T1000 (cell line): ENCODE measurements at places on chromosomes 13 and 19.
A peak's percentile ranks its signal among the peaks of the same experiment; 100 is the strongest.

DNA sequence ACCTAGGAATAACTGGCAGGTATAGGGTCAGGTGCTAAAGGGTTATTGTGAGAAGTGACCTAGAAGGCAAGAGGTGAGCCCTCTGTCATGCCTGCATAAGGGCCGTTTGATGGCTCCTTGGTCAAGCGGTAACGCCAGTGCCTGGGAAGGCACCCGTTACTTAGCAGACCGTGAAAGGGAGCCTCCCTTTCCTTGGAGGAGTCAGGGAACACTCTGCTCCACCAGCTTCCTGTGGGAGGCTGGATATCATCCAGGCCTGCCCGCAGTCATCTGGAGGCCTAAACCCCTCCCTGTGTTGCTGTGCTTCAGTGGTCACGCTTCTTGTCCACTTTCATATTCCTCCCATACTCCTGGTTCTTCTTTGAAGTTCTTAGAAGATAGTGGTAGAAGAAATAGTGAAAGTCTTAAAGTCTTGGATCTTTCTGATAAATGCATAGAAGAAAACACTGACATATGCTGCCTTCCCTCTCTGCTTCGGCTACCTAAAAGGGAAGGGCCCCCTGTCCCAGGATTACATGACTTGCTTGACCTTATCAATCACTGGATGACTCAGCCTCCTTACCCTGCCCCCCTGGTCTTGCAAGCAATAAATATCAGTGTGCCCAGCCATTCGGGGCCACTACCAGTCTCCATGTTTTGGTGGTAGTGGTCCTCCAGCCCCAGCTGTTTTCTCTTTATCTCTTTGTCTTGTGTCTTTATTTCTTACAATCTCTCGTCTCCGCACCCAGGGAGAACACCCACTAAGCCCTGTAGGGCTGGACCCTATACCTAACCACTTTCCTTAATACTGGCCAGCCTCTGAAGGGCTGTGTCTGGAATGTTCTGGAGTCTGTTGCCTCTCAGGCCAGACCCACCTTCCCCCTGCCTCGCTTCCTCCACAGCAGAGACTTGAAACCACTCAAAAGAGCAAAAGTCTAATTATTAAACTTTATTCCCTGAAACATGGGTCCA lies 16.1 kb upstream of the ABCC4 start:
- DNase-seq = no peak

GRCh38 chr19:32363175-32363574 lies 17.8 kb downstream of the ZNF507 start:
- no peak for DNase-seq

DNA sequence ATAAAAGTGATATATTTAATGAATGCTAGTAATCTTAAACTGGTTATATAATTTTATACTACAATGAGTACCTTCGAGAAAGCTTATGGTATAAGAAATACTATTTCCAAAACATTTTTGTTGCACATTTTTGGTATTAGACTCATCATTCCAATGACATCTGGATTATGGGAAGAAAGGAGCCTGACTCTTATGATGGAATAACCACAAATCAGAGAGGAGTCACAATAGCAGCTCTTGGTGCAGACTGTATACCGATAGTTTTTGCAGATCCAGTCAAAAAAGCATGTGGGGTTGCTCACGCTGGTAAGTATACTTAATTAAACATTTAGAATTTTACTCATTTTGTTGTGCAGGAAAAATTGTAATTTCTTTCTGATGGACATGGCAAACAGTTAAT lies 3.9 kb downstream of the LACC1 start:
- DNase-seq = no peak

GRCh38 chr19:1269478-1270212 lies 513 bp downstream of the CIRBP start:
- DNase-seq = peak; percentile 90

DNA sequence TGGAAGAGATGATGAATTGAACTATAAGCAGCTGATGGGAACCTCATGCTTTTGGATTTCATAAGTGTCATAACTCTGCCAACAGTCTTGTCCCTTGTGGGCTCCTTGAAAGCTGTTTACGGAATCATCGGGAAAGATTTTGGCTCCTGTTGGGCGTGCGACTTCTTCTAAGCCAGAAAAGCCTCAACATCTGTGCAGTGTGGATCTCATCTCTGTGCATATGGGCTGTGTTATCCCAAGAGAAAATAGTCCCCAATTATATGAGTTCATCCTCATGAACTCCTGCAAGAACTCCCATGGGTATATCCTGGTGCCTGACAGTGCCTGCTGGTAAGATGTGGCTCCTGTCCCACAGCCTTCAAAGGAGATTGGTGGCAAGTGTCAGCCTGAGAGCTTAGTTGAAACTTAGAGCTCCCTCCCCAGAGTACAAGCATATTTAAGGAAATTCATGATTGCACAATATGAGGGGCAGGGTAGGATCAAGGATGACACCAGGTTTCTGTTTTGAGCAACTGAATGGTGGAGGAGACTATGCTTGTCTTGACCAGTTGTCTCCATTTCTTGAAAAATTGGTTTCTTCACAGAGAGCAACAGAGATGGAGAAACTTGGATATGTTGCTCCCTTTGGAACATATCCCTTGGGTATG lies 243.5 kb downstream of the ITGBL1 start:
- DNase-seq = no peak

DNA sequence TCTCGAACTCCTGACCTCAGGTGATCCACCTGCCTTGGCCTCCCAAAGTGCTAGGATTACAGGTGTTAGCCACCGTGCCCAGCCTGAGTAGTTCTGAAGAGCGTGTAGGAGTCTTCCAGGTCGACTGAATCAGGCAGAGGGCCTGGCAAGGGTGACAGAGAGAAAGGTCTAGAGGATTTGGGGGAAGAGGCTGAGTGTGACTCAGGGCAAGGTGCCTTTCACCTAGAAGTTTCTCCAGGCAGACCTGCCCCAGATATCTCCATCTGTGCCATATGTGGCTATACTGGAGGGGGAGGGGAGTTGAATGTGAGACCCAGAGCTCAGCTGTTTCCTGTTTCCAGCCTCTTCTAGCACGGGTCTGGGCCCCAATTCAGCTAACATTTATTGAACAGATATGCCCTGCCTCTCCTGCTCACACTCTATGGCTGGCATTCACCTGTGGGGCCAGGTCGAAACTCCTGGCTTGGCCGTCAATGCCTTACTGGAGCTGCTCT lies 1.3 kb downstream of the CCDC159 start:
- no peak for DNase-seq

GRCh38 chr19:3442487-3443071 lies 37.7 kb downstream of the SMIM24 start:
- DNase-seq = no peak

GRCh38 chr13:25375727-25376358 lies 4.1 kb downstream of the ATP8A2 start:
- DNase-seq = no peak

- DNase-seq = no peak
Measured at GRCh38 chr13:46404733-46405100, 17.7 kb upstream of the RUBCNL start.

DNA sequence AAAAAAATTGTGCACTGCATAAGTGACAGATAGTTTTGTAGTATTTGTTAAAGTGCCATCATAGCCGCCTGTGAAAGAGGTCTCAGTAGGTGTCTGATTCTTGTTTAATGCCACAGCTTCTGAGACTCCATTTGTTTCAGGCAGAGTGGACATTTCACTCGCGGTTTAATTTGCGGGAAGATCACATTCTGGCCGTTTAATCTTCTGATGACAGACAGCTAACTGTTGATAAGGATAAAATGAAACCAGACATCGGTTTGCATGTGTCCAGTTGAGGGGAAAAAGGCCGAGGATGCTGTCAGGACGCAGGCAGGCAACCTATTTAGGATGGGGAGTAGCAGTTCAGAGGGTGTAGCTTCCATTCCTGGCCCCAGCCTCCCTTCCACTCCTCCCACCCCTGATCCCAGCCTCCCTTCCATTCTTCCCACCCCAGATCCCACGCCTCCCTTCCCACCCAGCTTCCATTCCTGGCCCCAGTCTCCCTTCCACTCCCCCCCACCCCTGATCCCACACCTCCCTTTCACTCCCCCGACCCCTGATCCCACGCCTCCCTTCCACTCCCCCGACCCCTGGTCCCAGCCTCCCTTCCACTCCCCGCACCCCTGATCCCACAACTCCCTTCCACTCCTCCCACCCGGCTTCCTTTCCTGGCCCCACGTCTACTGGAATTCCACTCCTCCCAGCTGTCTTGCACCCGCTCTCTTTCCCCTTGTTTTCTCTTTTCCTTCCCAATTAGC lies 23.8 kb downstream of the ATP11A start:
- DNase-seq = no peak
